ENCODE measurements at places on chromosomes 16 and 17. TPM values are rescaled to one million over a fixed set of nuclear protein-coding genes. Genes with fewer than 3 reads are reported as not detected.

Gene CACNG4
- 15.0 TPM for total RNA-seq

Gene ST6GALNAC1
- 0.52 TPM for total RNA-seq

Gene TCAP
- 1.0 TPM for total RNA-seq

Gene TMIGD1
- not detected for total RNA-seq

Gene ST6GALNAC2
- 0.51 TPM for total RNA-seq
